Astrocyte of the hippocampus (primary cell): ENCODE measurements at places on chromosomes 13 and 19.
A peak's percentile ranks its signal among the peaks of the same experiment; 100 is the strongest.

DNA sequence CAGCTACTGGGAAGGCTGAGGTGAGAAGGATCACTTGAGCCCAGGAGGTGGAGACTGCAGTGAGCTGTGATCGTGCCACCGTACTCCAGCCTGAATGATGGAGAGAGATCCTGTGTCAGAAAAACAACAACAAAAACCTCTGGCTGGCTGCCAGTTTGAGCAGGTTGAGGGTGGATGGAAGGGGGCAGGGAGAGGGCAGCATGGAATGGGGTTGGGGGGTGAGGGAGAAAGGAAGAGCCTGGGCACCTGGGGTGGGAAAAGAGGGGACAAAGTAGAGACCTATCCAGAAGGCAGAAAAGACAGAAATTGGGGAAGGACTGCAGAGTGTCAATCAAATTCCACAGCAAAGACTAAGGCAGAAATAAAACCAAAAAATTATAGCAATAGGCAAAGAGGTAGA lies 4.7 kb downstream of the SLC1A5 start:
- peak; percentile 34 for DNase-seq

DNA sequence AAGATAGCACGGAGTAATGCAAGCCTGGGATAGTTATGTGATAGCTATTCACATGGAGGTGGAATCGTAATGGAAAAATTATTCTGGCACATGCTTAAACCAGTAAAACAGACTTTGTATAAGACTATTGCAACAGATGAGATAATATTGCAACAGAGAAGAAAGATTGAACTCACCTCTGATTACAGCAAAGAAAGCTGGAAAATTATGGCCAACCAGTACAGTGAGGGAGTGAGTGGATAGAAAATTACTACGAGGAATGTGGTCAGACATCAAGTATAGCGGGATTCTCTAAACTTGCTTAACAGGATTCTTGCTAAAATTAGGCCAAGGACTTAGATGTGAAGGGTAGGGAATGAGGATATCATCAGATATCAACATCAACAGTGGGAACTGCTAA lies 397.6 kb upstream of the KLHL1 start:
- DNase-seq, result no peak

DNA sequence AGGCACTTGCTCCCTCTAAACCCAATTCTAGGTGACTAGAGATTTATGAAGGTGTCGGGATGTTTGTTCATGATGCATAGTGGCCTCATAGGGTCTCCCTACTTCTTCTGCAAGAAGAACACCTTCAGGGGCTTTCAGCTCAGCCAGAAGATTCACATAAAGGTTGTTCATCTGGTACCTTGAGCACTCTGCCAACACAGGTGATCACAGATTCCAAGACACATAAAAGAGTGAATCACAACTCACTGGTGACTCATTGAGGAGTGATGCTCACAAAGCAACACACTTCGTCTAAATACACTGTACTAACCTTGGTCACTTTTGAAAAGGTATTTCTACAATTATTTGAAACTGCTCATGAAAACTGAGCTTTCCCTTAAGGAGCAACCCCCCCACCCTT lies 6.8 kb upstream of the ZNF324 start:
- no peak for DNase-seq

GRCh38 chr13:20373861-20374260 lies 141.7 kb upstream of the GJB6 start:
- no peak for DNase-seq

DNA sequence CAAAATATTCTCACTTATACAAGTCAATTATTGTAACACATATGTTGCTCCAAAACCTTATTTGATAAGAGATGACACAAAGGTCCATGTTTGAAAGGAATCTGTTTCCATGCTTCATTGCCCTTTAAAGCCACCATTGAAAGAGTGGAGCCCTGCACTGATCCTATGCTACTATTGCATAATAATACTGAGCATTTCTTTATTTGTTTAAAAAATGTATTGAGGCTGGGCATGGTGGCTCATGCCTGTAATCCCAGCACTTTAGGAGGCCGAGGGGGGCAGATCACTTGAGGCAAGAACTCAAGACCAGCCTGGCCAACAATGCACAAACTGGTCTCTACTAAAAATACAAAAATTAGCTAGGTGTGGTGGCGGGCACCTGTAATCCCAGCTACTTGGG lies 178.8 kb upstream of the STARD13 start:
- no peak for DNase-seq

DNA sequence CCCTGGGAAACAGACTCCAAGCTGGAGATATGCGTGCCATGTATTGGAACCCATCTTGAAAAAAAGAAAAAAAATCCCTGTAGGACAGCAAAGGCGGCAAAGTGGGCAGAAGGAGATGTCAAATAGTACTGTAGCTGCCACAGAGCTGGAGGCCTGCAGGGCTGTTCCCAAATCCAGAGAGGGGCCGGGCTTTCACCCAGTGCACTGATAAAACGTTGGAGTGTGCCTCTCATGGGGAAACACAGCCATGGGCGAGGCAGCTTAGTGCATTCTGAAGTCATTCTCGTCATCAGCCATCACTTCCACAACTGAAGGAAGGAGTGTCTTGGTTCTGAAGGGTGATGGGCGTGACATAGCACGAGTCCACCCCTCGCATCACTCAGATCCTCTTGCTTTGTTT lies 4.8 kb downstream of the SGCG start:
- no peak for DNase-seq

DNA sequence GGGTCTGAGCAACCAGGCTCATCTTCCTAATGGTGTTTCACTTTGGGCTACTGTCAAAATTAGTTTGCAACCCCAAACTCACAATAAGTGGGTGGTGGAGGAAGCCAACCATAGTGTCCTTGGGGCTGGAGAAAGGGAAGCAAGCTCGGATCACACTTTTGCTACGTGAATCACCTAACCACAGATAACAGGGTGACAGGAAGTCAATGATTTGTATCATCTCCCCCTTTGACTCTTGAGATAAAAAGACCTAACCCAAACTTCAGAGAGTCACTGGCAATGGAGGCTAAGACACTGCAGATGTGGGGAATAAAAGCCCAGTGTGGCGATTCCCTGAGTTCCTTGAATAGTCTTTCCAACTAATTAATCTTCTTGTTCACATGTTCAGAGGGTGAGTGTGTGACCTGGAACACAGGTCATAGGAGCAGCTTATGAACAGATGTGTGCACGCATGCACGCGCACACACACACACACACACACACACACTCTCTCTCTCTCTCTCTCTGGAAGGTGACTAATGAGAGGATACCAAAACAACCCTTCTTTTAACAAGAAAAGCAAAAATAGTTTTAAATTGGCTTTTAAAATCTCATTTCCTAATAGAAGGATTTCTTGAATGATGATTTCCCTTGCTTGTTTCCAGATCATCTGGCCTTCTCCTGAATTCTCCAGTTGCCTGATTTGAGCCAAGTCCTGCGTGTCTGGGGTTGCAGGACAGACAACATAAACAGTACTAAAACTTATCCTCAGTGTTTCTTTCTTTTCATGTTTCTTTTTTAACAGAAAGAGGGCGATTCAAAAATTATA lies 21.2 kb upstream of the DOCK9 start:
- DNase-seq, result no peak

DNA sequence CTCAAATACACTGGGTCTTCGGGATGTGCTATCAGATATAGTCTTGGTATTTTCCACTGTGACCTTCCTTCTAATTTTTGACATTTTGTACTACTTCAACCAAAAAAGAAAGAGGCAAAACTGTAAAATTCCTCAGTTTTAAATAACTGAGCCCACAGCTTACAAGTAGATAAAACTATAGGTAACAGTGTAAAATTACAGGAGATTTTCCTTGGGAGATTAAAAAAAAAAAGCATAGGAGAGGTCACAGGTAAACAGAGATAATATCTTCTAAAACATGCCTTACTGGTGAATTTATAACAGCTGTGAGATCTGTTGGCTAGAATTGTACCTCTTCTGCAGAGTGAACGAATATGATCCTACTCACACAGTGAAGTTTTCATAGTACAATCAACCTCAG lies 7.1 kb downstream of the ZC3H13 start:
- no peak for DNase-seq

DNA sequence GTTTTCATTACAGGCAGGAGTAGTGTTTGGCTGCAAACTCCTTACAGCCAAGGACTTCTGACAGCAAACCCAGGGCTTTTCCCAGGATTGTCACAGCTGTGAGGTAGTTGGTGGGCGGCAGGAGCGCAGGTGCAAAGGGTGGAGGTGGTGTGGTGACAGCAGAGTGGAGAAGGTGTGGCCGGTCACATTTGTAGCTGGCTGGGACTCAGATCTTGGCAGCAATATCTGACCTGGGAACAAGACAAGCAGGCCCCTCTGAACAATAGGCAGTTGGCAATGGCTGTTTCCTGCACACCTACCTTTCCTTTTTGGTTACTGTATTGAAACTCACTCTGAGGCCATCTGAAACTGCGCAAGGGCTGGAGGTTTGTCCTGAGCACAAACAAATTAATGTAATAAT lies 327.3 kb downstream of the COG6 start:
- DNase-seq, result no peak

- peak; percentile 79 for DNase-seq
Observed at GRCh38 chr13:107734891-107735625, 480.3 kb downstream of the LIG4 start.

- DNase-seq, result no peak
Observed at GRCh38 chr13:101917833-101918661, 465.6 kb downstream of the ITGBL1 start.

GRCh38 chr19:35194012-35194984 lies 34.2 kb downstream of the FAM187B start:
- no peak for DNase-seq

GRCh38 chr13:53137779-53138178 lies 109.2 kb downstream of the OLFM4 start:
- peak; percentile 44 for DNase-seq
